Activated CD4-positive, alpha-beta memory T cell treated with anti-CD3 and anti-CD28 coated beads for 36 hours (primary cell): ENCODE measurements at places on chromosomes 5 and 9. TPM values are rescaled to one million over a fixed set of nuclear protein-coding genes. Genes with fewer than 3 reads are reported as not detected.

AK3 gene
- total RNA-seq: 34.5 TPM

NR2F1-AS1 gene
- not detected for total RNA-seq

MAMDC4 gene
- total RNA-seq: 13.0 TPM

MYO10 gene
- total RNA-seq: 0.21 TPM

GRCh38 chr5:93395010-93395409 lies 186.0 kb downstream of the NR2F1-AS1 start:
- no peak for DNase-seq

GRCh38 chr9:2228132-2228531 lies 213.0 kb downstream of the SMARCA2 start:
- DNase-seq: peak; percentile 38

DNA sequence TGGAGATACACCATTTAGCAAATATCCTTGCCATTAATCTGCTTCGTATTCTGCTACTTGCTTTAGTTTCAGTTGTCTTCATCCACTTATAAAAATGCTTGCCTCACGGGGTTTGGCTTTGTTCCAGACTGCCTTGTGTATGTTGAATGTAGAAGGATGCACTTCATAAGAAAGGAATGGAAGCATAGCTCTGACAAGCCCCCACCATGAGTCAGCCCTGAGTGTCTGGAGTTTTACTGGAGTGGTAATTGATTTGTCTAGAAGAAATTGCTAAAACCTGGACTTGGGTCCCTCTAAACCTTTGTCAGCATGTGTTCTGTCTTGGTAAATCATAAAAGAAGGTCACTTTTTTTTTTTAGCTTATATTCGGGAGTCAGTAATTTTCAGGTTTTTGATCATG lies 4.6 kb downstream of the TEX48 start:
- no peak for DNase-seq

DNA sequence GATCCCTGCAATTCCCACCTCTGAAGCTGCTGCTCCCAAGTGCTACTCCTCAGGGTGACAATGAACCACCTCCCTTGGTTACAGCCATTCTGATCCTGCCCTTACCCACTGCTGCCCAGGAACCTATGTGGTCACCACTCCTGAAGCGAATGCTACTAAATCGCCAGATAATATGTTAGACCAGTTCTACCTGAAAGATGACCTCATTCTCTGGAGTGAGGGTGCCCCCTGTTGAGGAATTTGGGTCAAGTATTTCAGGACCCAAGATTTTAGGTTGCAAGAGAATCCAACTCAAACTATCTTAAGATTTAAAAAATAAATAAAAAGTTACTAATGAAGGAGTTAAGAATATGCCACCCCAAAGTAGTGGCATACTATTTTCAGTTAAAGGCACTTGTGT lies 5.8 kb upstream of the SNAPC3 start:
- DNase-seq: peak; percentile 48
